Activated CD8-positive, alpha-beta T cell treated with anti-CD3 and anti-CD28 coated beads for 36 hours (primary cell): ENCODE measurements at places on chromosomes 2 and 18. TPM values are rescaled to one million over a fixed set of nuclear protein-coding genes. Genes with fewer than 3 reads are reported as not detected.
A peak's percentile ranks its signal among the peaks of the same experiment; 100 is the strongest.

DNA sequence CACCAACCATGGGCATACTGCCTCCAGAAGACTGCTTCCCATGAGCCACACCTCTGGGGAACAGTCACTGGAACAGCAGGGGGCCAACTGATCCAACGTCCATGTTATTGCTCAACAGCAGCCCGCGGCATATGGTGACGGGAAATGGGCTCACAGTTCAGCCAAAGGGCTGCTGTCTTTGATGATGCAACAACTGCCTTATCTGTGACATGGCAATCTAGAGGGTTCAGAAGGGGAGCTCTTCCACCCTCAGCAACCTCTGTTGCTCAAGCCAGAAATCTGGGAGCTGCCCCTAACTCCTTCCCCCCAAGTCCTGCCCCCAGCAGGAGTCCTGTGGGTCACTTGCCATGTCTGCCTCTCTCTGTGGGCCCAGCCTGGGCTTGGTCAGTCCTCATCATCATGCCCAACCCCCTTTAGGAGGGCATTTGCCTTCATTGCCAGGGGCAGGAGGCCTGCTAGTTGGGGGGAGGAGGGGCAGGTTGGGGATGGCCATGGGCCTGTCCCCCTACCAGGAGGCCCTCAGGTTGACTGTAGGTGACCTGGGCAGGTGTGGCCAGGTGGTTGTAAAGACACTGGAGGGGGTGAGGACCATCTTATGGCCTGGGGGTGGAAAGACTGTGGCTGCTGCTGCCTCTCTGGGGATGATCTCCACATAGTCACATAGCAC, 212.9 kb downstream of the CYP26B1 start:
- H3K27me3 ChIP-seq = peaks cover 1% of the 10 kb centered on the region
- DNase-seq = no peak
- H3K4me1 ChIP-seq = no peaks in the 10 kb centered on the region
- no peak overlapping the region for H3K27ac ChIP-seq
- H3K4me3 ChIP-seq = no peak overlapping the region

GRCh38 chr2:98909317-98910211, 26.5 kb downstream of the CRACDL start:
- peaks cover 28% of the 10 kb centered on the region for H3K27me3 ChIP-seq
- H3K27ac ChIP-seq = no peak overlapping the region
- no peak for DNase-seq
- H3K4me3 ChIP-seq = no peak overlapping the region
- H3K36me3 ChIP-seq = no peaks in the 10 kb centered on the region

GRCh38 chr18:5710235-5710634, 166.4 kb upstream of the EPB41L3 start:
- H3K27ac ChIP-seq = no peak overlapping the region
- H3K36me3 ChIP-seq = no peaks in the 10 kb centered on the region
- H3K27me3 ChIP-seq = peaks cover 2% of the 10 kb centered on the region
- H3K4me3 ChIP-seq = no peak overlapping the region
- H3K4me1 ChIP-seq = no peaks in the 10 kb centered on the region
- no peak for DNase-seq

GRCh38 chr18:79881695-79882094, 69.8 kb downstream of the SLC66A2 start:
- H3K4me1 ChIP-seq = no peaks in the 10 kb centered on the region
- H3K27ac ChIP-seq = no peak overlapping the region
- no peaks in the 10 kb centered on the region for H3K27me3 ChIP-seq
- no peak overlapping the region for H3K4me3 ChIP-seq
- no peak for DNase-seq

SULT1C3 gene
- not detected for total RNA-seq

SOWAHC gene
- total RNA-seq = 0.29 TPM

GRCh38 chr2:101361121-101361520, 26.2 kb downstream of the CREG2 start:
- no peaks in the 10 kb centered on the region for H3K27me3 ChIP-seq
- H3K4me1 ChIP-seq = peaks cover 15% of the 10 kb centered on the region
- H3K4me3 ChIP-seq = no peak overlapping the region
- DNase-seq = no peak

PLA2R1 gene
- total RNA-seq = not detected

DPYSL5 gene
- total RNA-seq = not detected

DNA sequence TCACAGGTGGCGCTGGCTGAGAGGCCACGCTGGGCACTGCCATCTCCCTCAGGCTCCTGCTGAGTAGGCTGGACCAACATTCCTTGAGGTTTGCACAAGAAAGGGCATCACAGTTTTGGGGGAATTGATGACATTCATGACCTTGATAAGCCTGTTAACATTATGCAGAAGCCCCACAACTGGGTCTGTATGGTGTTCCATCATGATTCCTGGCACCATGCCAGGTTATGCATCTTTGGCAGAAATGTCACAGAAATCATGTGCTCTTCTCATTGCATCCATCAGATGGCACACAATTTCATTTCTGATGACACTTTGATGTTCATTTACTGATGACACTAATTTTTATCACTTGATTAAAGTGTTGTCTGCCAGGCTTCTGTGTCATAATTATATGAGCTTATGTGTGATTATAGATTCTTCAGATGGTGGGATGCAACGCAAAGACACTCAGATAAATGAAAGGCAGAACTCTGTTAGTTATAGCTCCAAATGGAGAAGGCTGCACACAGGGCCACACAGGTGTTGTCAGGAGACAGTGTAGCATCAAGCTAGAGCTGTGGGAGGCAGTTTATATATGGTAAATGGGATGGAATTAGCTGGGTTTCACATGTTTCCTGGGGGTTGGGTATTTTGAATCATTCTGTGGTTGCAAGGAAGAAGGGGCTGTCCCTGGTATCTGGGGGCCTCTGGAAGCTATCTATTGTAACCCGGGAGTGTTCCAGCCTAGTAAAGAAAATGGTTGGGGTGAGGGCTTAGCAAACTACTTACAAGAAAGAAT, 191.3 kb downstream of the SLC39A10 start:
- H3K4me3 ChIP-seq = no peak overlapping the region
- no peak overlapping the region for H3K27ac ChIP-seq
- peaks cover 3% of the 10 kb centered on the region for H3K4me1 ChIP-seq
- peak; percentile 11 for DNase-seq

PXDN gene
- 0.83 TPM for total RNA-seq

DNA sequence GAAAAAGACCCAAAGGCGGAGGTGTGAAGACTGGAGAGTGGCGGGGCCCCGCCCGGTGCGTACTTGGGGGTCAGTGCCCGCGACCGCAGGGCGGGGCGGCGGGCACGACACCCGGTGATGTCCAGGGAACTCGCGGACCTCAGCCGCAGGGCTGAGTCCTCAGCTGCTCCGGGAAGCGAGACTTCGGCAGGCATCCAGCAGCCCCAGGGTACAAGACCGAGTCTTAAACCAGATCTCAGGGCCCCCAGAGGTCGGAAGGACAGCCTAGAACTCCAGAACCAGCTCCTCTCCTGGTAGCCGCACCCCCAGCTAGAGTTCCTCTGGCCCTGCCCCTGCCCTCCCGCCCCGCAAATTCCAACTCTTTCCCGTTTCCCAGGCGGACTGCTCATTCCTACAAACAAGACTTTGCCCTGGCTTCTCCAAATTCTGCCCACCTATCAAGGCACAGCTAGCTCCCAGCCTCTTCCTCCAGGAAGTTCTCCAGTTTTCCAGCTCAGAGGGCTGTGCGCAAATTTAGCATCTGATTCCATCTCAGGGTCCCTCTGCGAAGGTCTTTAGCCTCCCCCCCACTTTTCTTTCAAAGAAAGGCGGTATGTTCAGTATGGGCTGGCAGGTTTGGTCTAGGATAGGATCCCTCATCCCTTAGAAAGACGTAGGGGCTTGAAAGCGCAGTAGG, 26.0 kb upstream of the NOTO start:
- H3K4me1 ChIP-seq = peaks cover 26% of the 10 kb centered on the region
- no peaks in the 10 kb centered on the region for H3K36me3 ChIP-seq
- peak overlapping the region; percentile 79 for H3K4me3 ChIP-seq

TYMS gene
- 329 TPM for total RNA-seq

DNA sequence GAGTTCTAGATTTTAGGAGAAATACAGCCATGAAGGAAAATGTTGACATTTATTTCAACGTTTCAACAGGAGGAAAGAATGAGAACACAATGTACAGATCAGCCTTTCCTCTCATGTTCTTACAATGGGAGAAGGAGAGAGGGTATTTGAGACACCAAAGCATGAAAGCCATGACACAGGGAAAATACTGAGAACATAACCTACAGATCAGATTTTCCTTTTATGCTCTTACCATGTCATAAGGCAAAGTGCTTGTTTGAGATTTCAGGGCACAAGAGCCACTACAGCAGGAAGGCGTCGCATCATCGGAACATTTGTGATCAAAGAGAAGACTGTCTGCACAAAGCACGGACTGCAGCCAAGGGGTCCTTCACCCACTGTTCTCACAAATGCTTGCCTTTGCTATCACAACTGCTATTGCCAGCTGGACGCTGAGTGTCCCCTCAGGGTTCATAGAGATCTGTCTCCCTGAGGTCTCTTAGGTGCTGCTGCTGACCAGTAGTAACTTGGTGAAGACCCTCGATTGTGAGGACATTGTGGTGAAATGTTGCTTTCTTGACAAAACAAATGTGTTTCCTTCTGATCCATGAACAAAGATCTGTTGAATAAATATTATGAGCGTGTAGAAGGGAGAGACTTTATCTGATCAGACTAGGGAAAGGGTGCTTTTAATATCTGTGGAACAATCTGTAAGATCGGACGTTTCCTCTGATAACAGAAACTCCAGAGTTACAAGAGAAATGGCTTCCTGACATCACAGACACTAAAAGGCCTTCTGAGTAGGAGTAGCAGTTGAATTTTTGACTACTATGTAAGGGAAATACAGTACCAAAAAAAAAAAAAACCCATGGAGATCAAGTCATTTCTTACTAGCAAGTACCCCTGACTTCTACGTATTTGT, 6.4 kb upstream of the IL1RL1 start:
- no peaks in the 10 kb centered on the region for H3K36me3 ChIP-seq
- H3K27me3 ChIP-seq = peaks cover 2% of the 10 kb centered on the region
- H3K27ac ChIP-seq = peak overlapping the region; percentile 85
- H3K4me3 ChIP-seq = peak overlapping the region; percentile 20
